ENCODE measurements at places on chromosomes 11 and 22.

DNA sequence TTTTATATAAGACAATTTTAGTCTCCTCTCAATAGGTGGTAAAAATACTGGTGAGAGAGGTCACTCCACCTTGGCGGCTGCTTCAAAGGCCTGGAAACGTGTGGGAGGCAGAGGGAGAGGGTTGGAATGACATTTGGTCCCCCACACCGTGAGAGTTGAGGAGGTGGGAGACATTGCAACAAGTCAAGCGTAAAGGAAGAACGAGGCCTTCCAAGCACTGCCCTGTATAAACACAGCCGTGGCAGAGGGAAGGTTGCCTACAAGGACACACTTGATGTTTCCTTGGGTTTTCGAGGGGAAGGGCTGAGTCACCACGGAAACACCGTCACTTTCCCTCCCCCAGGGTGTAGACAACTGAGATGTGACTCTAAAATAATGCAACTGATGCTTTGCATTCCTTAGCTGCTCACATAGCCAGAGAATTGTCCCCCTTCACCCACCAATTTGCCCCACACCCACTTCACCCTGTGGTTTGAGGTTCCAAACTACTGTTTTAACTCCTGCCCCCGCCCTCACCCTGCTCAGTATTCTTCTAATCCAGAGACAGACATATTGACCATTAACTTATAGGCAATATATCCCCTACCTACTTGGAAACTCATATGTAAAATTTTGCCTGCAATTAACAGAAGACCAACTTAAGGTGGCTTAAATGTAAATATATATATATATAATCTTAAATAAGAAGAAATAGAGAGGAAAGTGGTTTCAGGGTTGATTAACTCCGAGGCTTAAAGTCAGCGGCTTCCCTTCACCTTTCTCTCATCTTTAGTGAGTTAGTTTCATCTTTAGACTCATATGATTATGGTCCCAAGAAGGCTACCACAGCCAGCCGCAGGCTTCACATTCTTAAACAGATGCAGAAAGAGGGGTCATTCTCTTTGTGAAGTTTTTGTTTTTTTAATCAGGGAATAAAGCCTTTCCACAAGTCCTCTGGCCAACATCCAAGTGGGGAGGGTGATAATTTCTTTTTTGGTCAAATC lies 54.1 kb upstream of the BDNF start:
- no peak for DNase-seq

- no peak for DNase-seq
These were observed 2.1 kb downstream of the OLFML1 start for GRCh38 chr11:7487360-7487759.

DNA sequence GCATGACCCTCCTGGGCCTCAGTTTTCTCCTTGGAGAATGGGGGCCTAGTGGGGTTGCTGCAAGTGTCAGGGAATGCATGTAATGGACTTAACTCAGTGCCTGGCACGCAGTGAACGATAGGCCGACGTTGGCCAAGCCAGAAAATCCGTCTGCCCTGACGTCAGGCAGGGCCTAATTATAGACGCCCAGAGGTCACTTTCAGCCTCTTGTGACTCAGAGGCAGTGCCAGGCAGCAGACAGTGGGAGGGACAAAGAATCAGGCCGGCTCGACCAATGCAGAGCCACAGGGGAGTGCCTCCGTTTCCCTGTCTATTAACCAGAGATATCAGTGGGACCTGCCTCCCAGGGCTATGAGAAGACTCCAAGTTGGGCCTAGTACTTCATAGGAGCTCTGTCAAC lies 115.0 kb downstream of the MN1 start:
- no peak for DNase-seq

- DNase-seq: no peak
These were observed 108.1 kb downstream of the TRPC6 start for GRCh38 chr11:101475699-101476098.

DNA sequence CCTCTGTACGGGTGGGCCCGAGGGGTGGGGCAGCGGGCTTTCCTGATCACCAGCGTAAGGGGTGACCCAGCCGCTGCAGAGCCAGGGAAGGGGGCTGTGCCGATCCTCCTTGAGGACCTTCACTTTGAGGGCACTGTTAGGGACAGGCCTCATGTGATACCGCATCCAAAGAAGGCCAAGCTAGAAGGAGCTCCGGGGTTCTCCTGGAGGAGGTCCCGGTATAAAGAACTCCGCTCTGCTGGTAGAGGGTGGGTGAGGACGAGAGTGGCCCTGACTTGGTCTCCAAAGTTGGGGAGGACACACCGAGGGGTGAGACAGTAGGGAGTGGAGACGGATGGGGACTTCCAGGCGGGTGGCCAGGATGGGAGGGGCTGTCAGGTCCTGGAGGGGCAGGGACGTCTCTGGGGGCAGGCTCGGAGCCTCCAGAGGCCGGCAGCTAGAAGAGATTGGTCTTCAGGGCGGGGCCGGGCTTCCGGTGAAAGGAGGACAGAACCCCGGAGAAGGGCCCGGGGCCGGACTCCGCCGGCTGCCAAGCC lies 4.6 kb downstream of the PHOX2A start:
- no peak for DNase-seq

DNA sequence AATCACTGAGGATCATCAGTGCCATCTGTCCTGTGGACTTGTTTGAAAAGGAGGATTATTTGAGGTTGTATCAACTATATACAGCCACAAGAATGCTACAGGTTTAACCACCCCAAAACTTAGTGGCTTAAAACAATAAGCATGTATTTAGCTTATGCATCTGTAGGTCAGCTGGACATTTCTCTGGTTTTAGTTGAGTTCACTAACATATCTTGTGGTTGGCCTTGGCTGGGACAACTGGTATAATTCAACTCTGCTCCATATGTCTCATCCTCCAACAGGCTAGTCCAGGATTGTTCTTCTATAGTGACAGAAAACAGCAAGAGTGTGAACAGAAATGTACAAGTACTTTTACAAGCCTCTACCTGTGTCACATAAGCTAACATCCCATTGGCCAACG lies 49.9 kb upstream of the SOX6 start:
- DNase-seq: no peak

- no peak for DNase-seq
These were observed 67.2 kb upstream of the ALX4 start for GRCh38 chr11:44377121-44377520.

DNA sequence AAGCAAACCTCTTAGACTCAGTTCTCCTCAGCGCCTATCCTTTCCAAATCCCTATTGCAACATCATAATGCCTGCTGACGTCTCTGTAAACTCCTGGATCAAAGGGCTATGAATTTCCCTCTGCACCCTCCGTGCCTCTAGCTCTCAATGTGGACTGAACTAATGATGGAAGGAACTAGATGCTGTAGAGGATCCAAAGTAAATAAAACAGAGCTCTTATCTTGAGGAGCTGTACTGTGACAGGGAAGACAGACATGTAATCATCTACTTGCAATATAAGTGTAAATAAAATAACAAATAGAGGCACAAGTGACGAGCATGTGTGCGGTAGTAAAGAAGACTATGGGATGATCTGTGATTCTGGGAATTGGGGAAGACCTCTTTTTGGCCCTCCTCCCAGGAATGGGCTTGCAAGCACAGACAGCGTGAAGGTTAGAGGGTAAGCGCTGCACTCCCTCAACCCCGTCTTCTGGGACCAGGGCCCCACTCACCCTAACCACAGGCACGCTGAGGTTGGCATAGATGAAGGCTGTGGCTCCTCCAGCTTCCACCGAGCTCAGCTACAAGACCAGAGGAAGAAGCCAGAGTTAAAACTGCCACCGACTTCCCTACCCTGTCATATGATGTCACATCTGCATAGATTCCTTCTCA lies 42.2 kb downstream of the P4HA3 start:
- DNase-seq: peak; percentile 26

DNA sequence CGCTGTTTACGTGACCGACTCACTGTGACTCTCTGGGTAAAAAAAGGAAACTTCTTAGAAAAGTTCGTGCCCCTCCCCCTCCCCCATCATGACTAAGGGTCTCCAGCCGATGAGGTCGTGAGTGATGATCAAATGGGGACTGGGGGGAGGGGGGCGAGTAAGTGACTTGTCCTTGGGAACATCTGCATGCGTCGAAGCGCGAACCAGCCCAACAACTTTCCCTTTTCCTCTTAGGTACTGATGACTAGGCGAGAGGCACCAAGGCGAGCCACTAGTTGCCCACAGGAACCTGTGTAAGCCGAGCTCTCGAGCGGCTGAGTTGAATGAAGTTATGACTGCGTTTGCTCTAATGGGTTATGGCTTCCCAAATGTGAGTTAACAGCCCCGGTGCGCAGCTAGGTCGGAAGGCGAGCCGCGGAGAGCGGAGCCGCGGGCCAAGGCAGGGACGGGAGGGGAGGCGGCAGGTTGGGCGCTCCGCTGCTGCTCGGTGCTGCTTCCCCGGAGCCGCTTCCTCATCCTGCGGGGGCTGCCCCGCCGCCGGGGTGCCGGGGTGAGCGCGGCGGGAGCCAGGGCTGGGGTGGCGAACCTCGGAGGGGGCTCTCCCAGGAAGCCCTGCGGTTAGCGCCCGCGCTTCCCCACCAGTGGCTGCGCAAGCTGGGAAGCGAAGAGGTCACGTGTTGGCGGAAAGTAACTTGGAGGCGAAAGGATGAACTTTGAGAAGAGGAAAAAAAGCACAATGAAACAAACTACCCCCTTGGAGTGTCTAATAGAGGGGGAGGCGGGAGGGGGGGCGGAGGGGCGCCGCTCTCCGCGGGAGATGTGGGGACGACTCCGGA lies 22.1 kb upstream of the BDNF start:
- DNase-seq: no peak

DNA sequence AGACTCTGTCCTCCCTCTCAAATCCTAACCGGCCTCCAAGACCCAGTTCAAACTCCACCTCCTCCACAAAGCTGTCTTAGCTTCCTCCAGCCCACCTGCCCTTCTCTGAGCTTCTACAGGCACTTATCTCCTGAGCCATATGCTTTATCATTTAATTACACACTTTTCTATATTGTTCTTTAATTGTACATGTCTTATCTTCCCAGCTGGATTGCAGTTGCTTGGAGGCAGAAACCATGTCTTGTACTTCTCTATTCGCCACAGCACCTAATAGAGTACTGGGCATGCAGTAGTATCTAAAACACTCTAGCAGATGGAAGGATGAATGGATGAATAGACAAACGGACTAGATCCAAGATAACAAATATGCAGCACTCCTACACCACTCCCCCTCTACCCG lies 11.3 kb downstream of the TRIM29 start:
- no peak for DNase-seq

DNA sequence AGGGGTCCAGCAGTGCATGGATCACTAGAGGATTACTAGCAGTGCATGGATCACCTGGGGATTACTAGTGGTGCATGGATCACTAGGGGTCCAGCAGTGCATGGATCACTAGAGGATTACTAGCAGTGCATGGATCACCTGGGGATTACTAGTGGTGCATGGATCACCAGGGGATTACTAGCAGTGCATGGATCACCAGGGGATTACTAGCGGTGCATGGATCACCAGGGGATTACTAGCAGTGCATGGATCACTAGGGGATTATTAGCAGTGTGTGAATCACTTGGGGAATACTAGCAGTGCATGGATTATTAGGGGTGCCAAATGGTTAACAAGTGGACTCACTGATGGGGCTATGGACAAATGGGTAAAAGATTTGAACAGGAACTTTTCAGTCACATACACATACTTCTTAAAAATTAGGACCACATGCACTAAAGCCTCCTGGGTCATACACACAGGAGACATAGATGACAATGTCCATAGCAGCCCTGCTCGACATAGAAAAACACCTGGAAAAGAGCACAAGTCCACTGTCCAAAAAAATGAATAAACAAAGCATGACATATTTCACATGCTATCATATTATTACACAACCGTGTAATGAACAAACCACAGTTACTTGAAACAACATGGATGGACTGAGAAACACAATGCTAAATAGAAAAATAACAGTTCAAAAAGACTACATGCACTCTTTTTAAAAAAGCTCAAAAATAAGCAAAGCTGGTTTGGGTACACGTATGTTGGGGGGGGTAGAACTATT lies 109.8 kb downstream of the CD44 start:
- DNase-seq: no peak

- DNase-seq: no peak
These were observed 26.6 kb upstream of the LMO1 start for GRCh38 chr11:8290081-8290810.

- DNase-seq: no peak
These were observed 61.4 kb upstream of the MTMR2 start for GRCh38 chr11:95985174-95985808.

- DNase-seq: no peak
These were observed 6.1 kb upstream of the CXCR5 start for GRCh38 chr11:118877487-118878162.

DNA sequence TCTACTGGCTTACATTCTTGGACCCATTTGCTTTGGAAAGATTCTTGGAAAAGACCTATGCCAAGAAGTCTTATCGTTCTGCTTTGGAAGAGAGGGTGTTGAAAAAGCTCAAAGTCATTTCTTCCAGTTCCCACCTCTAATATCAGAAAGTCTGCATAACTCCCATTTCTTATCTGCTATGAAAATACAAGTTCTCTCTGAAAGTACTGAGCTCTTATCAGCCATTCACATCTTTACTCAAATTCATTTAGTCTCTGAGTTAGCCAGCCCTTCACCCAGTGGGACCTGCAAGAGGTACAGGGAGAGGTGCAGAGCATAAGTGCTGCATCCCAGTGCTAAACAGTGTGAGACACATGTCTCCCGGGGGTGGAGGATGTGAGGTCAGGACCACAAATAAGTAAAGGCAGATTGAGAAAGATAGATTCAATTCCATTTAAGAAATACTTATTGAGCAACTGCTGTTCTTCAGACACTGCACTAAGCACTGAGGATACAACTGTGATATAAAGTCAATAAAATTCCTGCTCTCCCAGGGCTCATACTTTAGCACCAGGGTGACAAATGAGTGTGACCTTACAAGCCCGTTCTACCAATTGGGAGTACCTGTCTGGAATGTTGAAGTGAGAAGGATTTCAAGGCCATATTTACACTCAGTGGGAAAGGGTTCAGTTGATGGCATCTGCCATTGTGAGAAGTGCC lies 76.7 kb downstream of the PISD start:
- DNase-seq: no peak

GRCh38 chr11:70135625-70136059 lies 57.5 kb downstream of the ANO1 start:
- no peak for DNase-seq

DNA sequence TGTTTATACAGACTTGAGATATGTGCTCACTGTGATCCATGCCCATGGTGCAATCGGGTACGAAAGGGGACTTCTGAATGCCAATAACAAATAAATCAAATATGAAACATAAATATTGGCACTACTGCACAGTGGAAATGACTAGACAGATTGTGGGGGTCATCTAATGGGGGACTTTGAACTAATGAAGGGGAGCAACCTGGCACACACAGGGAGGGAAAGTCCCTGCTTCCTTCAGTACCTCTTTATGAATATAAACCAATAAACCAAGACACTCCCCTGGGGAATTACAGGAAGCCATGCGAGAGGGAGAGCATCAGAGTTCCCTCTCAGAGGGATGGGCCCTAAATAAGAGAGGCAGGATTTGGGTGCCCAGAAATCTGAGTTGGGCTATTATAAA lies 21.1 kb downstream of the MIF start:
- DNase-seq: no peak

DNA sequence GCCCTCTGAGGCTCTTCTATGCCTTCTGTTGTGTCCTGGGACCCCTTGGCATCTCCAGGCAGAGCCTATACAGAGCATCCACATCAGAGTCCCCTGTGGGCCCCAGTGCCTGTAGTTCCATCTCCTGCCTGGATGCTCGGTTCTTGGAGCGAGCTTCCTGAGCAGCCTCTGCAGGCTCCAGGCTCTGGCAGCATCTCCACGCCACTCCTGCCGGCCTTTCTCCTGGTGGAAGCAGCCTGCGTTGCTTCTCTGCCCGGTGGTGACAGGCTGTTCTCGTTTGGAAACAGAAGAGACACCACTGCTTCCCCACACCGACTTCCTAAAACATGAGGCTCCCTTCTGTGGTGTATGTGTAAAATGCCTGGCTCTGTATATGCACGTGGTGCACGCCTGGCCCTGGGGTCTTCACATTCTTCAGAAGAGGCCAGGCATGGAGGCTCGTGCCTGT lies 52.8 kb downstream of the BCR start:
- DNase-seq: no peak

All from stimulated activated naive CD4-positive, alpha-beta T cell (primary cell).